Aorta (tissue), 5 donors: ENCODE measurements at places on chromosomes 3 and 15. TPM values are rescaled to one million over a fixed set of nuclear protein-coding genes. Genes with fewer than 3 reads are reported as not detected.

DNA sequence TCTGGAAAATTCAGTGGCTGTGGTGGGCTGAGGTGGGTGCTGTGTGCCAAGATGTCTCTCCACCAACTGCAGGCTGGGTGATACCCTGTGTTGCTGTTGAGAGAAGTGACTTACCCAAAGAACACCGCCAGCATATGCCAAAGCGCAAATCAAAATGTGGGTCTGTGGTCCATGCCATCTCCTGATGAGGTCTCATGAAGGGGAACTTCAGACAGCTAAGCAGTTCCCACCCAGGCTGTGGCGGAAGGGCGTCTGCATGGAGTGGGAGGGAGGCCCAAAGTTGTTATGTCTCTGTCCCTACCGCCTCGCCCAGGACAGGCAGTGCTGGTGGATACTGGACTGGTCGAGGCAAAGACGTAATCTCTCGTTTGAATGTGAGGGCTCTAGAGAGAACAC lies 70.9 kb upstream of the PLXNA1 start:
- H3K36me3 ChIP-seq = no peaks in the 10 kb centered on the region
- no peaks in the 10 kb centered on the region for H3K27me3 ChIP-seq
- H3K4me1 ChIP-seq = no peaks in the 10 kb centered on the region
- DNase-seq = no peak
- H3K27ac ChIP-seq = no peak overlapping the region
- H3K4me3 ChIP-seq = no peak overlapping the region

Gene UBE2Q2
- 42.6 TPM for total RNA-seq

DNA sequence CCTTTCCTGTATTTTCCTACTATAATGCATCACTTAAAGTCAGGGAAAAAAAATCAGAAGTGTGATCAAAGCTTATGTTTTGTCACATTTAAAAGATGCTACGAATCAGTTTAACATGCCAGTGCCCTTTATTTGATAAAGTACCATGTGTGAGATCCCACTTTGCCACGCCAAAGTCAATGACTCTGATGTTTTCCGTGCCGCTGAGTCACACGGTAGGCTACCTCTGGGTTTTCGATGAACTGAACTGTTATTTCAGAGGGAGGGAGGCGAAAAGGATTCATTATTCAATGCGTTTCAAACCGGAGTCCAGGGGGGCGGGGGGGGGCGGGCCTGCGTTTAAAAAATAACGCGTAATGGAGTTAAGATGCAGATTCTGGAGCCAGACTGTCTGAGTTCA lies 203.0 kb downstream of the ABHD5 start:
- H3K27ac ChIP-seq = peak overlapping the region; percentile 31
- H3K4me3 ChIP-seq = peak overlapping the region; percentile 21
- no peaks in the 10 kb centered on the region for H3K27me3 ChIP-seq
- no peak for DNase-seq
- no peaks in the 10 kb centered on the region for H3K4me1 ChIP-seq

DNA sequence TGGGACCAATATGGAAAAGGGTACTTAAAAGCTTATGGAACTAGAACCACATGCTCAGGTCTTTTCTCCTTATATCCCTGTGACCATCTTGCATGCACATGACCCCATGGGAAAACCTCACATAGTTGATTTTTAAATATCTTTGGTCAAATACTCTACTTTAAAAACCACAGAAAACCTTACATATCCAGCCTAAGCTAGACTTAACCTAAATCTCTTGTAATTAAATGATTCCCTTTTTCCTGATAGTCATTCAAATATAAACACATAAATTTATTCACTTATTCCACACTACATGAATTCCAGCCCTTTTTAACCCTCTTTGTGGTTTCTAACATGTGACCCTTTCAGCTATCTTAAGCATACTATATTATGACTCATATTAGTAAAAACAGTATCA lies 46.8 kb downstream of the DNAJC13 start:
- no peak for DNase-seq
- H3K27me3 ChIP-seq = no peaks in the 10 kb centered on the region
- H3K4me3 ChIP-seq = no peak overlapping the region
- no peaks in the 10 kb centered on the region for H3K4me1 ChIP-seq
- no peaks in the 10 kb centered on the region for H3K36me3 ChIP-seq
- H3K27ac ChIP-seq = no peak overlapping the region

DNA sequence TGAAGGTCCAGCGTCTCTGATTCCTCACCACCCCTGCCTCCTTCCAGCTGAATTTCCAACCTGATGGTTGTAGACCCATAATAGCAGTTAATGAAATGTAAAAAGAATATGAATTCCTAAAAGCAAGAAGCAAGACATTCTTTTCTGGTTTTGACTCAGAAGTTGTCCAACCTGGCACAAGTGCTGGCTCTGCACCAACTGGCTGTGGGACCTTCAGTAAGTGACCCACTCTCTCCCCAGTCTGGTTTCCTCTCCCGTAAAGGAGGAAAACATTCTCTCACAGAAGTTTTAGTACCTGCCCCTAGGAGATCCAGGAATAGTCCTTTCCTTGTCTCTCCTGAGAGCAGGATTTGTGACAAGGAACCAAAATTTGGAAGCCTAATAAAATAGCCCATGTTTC lies 236.9 kb upstream of the TRIM42 start:
- no peaks in the 10 kb centered on the region for H3K27me3 ChIP-seq
- H3K4me3 ChIP-seq = no peak overlapping the region
- H3K27ac ChIP-seq = no peak overlapping the region
- H3K4me1 ChIP-seq = no peaks in the 10 kb centered on the region
- DNase-seq = peak; percentile 71

- no peaks in the 10 kb centered on the region for H3K27me3 ChIP-seq
- no peak overlapping the region for H3K27ac ChIP-seq
- H3K4me3 ChIP-seq = no peak overlapping the region
- no peak for DNase-seq
- peaks cover 2% of the 10 kb centered on the region for H3K36me3 ChIP-seq
Measured at GRCh38 chr15:101293122-101293521, 1.9 kb downstream of the SNRPA1 start.

Gene LDHAL6B
- not detected for total RNA-seq

DNA sequence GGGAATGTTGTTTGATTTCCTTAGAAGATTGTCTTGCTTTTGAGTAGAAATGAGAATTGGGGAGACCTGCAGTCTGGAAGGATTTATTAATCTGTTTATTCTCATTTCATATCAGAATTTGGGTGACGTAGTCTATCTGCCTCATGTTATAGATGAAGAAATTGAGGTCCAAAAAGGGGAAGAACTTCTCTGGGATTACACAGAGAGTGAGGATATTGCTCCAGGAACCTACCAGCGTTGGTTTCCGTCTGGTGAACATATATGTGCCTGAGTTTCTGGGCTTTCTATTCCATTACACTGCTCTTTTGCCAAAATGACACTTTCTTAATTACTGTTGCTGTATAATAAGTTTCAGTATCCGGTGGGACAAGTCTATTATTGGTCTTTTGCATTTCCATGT lies 51.8 kb downstream of the CTDSPL start:
- no peak overlapping the region for H3K4me3 ChIP-seq
- DNase-seq = no peak
- H3K27ac ChIP-seq = no peak overlapping the region
- H3K27me3 ChIP-seq = no peaks in the 10 kb centered on the region
- H3K4me1 ChIP-seq = no peaks in the 10 kb centered on the region
- no peaks in the 10 kb centered on the region for H3K36me3 ChIP-seq

Gene ABHD17C
- 8.3 TPM for total RNA-seq

- DNase-seq = peak; percentile 79
- no peaks in the 10 kb centered on the region for H3K36me3 ChIP-seq
- no peak overlapping the region for H3K4me3 ChIP-seq
- H3K4me1 ChIP-seq = no peaks in the 10 kb centered on the region
- no peaks in the 10 kb centered on the region for H3K27me3 ChIP-seq
Measured at GRCh38 chr3:126925411-126926171, 57.3 kb upstream of the PLXNA1 start.

DNA sequence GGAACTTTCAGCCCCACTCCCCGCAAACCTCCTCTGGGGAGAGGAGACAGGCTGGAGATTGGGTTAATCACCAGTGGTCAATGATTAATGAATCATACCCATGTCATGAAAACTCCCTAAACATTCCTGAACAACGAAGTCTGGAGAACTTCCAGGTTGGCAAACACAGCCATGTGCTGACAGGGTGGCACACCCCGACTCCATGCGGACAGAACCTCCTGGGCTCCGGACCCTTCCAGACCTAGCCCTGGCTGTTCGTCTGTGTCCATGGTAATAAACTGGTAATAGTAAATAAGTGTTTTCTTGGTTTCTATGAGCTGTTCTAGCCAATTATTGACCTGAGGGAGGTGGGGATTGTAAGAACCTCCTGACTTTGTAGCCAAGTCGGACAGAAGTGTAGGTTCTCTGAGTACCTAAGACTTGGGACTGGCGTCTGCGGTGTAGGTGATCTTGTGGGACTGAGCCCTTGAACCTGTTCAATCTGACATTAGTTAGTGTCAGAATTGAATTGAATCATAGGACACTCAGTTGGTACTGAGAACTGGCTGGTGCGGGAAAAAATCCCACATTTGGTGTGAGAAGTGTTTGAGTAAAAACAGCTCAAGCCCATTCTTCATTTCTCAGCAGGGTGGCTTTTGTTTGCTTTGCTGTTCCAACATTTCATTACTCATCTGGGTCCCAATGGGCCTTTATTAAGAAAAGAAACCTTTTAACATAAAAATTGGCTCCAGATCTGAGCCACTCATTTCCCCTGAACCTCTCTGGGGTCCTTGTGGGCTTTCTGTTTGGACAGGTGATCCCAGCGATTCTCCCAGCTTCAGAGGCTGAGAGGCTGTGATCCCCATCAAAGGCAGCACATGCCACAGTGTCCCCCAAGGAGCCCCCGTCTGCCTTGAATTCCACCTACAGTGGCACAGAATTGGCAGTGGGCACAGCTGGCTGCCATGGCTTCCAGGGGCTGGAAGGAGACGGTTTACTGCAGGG lies 151.0 kb downstream of the TJP1 start:
- H3K4me1 ChIP-seq = peaks cover 4% of the 10 kb centered on the region
- H3K27ac ChIP-seq = no peak overlapping the region
- no peak for DNase-seq
- H3K4me3 ChIP-seq = no peak overlapping the region
- no peaks in the 10 kb centered on the region for H3K36me3 ChIP-seq

Gene IMPDH2
- 101 TPM for total RNA-seq

Gene ZBTB47
- total RNA-seq = 82.0 TPM

Gene EID1
- total RNA-seq = 169 TPM

GRCh38 chr3:30082652-30083051 lies 523.7 kb upstream of the TGFBR2 start:
- H3K36me3 ChIP-seq = no peaks in the 10 kb centered on the region
- H3K4me1 ChIP-seq = no peaks in the 10 kb centered on the region
- H3K27me3 ChIP-seq = no peaks in the 10 kb centered on the region
- no peak overlapping the region for H3K27ac ChIP-seq

DNA sequence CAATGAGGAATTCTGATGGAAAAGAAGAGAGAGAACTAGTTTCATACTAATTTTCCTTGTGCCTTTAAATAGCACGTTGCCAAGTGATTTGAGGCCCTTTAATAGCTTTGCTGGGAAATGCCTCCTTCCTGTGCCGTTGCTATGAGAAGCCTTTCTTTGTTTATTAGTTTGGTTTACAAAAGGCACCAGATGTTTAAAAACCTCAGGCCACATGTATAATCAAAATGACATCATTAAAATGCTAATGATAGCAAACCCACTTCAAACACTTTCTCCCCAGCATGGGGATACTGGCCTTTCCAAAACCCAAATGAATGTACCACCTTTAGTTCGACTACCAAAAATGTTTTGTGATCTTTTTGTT lies 50.0 kb upstream of the TBC1D23 start:
- peak overlapping the region; percentile 10 for H3K27ac ChIP-seq
- H3K36me3 ChIP-seq = no peaks in the 10 kb centered on the region
- H3K4me1 ChIP-seq = peaks cover 2% of the 10 kb centered on the region

Gene DVL3
- 77.1 TPM for total RNA-seq

GRCh38 chr3:147410526-147411237 lies 1.5 kb downstream of the ZIC1 start:
- no peaks in the 10 kb centered on the region for H3K27me3 ChIP-seq
- H3K36me3 ChIP-seq = no peaks in the 10 kb centered on the region
- no peak for DNase-seq
- peak overlapping the region; percentile 15 for H3K4me3 ChIP-seq

Gene SLC38A3
- total RNA-seq = 1.4 TPM

GRCh38 chr3:48851407-48851806 lies 3.7 kb upstream of the PRKAR2A start:
- H3K4me1 ChIP-seq = no peaks in the 10 kb centered on the region
- H3K27ac ChIP-seq = no peak overlapping the region
- H3K4me3 ChIP-seq = no peak overlapping the region
- H3K36me3 ChIP-seq = peaks cover 5% of the 10 kb centered on the region
- no peak for DNase-seq
- no peaks in the 10 kb centered on the region for H3K27me3 ChIP-seq

DNA sequence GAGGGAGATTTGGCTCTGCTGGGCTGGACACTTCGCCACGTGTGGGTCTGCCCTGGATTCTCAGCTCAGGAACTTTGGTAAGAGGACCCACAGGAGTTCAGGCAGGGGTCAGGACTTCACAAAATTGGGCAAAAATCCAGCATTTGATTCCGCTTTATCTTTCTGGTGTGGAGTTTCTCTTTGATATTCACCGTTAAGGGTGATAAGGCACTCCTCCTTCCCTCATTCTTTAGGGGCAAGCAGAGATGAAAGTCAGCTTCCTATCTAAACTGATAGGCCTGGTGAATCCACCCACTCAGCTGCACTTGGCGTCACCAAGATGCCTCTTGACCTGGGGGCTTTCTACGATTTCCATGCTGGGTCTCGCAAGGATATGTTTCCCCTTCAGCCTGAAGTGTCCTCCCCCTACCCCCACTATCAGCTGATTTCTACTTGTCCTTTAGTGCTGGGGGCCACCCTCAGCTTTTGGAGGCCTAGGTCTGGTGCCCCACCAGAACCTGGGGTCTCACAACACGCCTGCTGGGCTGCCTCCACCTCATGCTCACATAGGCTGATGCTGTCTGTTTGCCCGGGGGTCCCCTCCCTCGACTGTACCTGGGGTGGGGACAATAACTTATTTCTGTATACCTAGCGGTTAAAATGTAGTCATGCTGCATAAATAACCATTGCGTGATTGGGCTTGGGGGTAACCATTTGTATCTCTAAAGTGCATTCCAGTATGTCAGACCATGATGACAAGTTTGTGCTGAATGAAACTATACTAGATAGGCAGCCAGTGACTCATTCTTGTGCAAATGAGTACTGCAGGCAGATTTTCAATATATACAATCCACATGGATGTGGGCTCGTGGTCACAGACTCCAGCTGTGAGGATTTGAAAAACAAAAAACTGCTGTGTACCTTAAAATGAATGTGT lies 248.3 kb downstream of the ADAMTS17 start:
- no peak for DNase-seq
- no peaks in the 10 kb centered on the region for H3K27me3 ChIP-seq
- no peak overlapping the region for H3K4me3 ChIP-seq
- H3K27ac ChIP-seq = no peak overlapping the region
- H3K4me1 ChIP-seq = no peaks in the 10 kb centered on the region

Gene TLR9
- total RNA-seq = 0.42 TPM

GRCh38 chr3:87359826-87360225 lies 83.4 kb upstream of the POU1F1 start:
- H3K27me3 ChIP-seq = no peaks in the 10 kb centered on the region
- no peak overlapping the region for H3K27ac ChIP-seq
- DNase-seq = no peak
- H3K4me1 ChIP-seq = peaks cover 2% of the 10 kb centered on the region
